ENCODE measurements at places on chromosomes 11 and 22.

GRCh38 chr22:19122752-19123492 is 710 bp upstream of the DGCR2 start:
- DNase-seq: peak; percentile 50

DNA sequence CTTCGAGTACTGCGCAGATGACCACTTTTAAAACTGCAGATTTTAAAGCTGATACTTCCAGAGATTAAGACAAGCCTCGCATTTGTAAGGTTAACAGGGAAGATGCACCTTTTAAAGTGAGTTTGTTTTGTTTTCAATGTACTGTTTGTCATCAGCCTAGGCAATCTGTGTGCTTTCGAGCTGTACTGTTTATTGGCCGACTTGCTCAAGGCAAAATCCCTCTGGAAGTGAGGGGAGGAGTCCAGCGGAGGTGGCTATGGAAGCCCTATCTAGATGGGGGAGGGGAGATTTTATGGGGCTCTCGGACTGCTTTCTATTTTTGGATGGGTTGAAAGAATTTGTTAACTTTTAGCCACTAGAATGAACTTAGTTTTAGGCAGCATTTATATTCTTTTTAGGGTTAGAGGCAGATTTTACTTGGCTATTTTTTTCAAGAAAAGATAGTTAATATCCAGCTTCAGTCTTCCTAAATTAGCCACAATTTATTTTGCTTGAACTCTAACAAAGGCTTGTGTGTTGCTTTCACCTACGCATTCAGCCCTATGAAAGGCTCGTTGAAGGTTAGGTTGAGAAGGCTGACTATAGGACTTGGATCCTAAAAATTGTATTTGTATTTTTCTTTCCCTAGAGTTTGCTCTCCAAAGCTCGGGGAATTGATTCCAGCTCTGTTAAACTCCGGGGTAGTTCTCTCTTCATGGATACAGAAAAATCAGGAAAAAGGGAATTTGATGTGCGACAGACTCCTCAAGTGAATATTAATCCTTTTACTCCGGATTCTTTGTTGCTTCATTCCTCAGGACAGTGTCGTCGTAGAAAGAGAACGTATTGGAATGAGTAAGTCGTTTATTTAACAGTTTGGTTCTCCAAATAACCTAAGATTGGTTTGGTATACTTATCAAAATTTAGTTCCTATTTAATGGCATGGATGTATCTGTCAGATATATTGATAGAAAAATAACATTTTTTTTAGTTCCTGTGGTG is 2.1 kb downstream of the WEE1 start:
- DNase-seq: peak; percentile 73

GRCh38 chr11:47506373-47506772 is 46.6 kb downstream of the CELF1 start:
- no peak for DNase-seq

DNA sequence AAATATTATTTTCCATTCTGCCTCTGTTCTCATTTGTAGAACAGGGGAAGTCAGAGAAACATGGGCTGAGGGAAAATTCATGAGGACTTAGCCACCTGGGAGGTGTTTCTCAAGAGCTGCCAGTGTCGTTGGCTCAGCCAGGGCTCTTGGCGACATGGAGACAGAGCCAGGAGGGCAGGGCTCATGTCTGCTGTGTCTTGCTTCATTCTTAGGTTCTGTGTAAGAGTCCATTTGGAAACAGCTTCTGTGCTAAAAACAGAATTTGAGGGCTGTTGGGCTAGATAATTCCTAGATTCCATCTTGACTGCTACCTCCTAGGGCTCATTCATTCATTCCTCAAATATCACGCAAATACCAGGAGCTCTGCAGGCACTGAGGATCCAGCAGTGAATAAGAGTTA is 15.1 kb upstream of the MRGPRX2 start:
- DNase-seq: no peak

DNA sequence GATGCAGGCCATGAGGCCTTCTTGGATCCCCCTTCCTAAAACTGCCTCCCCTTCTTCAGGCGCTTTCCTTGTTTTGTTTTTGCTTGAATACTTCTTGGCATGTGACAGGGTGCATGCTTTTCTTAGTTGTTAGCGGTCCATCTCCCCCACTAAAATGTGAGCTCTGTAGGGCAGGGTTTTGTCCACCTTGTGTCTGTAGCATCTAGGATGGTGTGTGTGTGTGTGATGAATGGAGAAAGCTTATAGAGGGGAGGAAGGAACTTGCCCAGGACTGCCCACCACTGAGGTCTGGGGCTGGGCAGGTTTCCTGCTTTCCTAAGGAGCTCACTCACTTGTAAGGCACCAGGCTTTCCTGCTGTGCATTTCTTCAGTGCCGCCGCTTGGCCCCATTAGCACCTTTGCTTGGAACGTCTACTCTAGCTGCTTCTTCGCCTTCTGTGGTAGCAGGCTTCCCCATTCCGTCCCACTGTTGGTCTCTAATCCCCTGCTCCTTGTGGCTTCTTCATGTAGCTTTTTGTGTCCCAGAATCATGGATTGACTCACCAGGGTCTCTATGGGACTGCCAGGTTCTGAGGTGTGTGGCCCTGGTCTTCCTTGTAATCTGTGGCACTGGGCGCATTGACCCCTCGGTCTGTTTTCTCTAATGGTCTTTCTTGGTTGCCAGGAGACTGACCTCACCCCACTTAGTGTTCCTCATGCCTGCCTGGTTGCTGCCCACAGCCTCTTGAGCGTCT is 3.3 kb downstream of the DGCR8 start:
- no peak for DNase-seq

DNA sequence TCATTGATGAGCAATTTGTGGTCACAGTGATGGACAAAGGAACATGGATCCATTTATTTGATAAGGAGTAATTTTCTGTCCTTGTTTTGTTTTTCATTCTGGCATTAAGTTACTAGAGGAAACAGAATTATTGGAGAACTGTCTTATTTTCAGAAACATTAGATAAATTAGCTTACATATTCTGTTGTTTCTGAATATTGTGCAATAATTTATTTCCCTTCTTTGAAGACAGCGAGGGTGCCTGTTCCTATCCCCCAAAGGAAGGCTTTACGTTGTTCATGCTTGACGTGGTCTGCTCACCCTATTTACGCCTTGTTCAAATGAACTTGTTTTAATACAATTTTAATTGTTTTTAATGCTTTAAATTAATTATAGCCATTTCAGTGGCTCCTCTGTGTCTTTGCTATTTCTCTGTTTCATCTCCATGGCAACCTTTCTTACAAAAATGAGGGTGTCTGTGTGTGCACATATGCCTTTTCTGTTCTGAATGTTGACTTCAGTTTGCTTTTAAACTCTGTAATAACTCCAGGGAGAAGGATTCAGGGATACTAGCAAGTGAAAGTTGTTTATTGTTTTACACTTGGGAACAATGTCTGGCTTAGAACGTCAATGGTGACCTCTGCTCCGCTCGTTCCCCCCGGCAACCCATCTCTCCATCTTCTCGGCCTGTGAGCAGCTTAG is 138.3 kb upstream of the PLET1 start:
- DNase-seq: no peak

GRCh38 chr11:116636341-116636929 is 136.4 kb downstream of the BUD13 start:
- no peak for DNase-seq

GRCh38 chr22:18071968-18072310 is 5.9 kb upstream of the PEX26 start:
- DNase-seq: no peak

DNA sequence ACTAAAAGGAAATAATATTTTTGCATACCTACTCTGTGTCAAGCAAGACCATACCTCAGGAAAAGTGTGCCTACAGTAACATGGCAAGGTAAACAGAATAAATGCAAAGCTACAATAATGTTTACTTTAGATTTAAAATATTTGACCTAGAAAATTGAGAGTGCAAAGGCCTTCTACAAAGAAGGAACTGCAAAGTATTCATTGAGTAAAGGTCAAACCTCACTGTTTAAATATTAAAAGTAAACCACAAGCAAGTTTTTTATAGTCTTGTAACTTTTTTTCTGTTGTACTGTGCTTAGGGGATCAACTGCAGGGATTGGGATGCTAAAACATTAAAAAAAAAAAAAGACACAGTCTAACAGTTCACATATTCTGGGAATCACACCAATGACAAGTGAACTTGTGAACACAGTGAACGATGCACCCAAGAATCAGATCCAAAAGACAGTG is 48.8 kb downstream of the CWF19L2 start:
- DNase-seq: no peak

GRCh38 chr11:92852946-92853345 is 116.5 kb upstream of the MTNR1B start:
- no peak for DNase-seq

DNA sequence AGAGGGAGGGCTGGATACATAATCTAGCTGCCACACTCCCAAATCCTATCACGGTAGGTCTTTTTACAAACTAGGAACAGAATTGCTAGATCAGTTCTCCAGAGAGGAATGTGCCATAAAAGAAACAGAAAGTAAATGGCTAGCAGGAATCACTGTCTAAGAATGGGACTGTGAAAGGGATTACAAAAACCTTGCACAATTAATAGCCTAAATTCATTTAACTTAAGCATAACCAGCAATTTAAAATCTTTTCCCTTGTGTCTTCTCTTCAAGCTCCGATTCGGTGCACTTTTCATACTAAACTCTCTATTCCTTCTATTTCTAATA is 35.2 kb downstream of the APOL5 start:
- DNase-seq: no peak

DNA sequence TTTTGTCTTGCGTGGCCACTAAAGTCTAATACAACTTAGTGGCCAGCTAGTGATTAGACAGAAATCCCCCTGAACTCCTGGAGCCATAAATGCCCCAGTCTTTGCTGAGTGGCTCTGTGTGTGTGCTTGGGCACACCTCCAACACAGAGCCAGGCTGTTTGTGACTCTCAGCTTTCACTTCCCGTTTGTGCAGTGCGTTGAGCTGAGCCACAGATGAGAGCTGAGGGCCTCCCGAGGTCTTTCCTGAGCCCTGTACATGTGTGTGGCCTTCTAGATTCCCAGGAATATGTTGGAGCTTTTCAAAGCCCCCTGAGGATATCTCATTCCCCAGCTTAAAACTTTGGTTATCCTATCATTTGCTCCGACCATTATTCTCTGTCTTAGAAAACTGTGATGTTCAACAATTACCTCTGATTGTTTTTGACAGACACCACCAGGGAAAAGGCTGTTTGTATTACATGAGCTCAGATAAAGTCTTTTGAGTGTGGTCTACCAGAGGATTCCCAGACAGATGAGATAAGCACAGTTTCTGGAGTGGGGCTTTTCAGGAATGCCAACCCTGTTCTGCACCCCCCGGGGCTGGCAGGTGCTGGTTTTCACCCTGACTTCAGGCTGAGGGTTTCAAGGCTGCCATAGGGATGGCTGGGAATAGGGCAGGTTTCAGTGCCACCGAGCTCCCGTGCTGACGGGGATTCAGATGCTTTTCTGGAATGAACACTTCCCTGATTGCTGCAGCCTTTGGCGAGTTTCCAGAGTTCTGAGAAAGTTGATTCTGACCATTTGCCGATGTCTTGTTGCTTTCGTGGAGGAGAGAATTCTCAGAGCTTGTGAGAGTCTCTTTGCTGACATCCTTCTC is 23.8 kb downstream of the IGHMBP2 start:
- no peak for DNase-seq

DNA sequence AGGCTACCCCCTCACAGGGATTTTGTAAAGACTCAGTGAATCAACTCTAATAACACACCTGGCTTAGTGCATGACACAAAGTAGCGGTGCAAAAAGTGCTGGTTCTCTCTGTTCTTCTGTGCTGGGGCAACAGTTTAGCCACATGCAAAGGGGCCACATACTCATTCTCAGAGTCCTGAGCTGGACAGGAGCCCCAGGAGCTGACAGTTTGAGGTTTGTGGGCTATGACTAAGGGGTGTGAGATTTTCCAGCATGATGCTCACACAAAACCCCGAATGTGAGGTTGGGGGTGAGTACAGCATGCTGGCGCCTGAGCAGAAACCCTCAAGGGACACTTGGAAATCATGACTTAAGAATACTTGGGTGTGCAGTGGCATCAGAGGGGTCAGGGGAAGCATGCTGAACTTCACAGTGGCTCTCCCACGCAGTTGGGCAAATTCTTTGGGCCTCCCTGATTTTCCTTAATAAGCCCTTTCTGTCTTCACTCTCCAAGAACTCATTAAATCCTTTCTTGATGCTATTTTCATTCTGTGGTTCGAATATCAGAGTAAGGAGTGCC is 31.0 kb downstream of the TMPRSS5 start:
- DNase-seq: peak; percentile 80

- DNase-seq: no peak
Measured at GRCh38 chr22:17684245-17684644, 45.7 kb downstream of the BCL2L13 start.

DNA sequence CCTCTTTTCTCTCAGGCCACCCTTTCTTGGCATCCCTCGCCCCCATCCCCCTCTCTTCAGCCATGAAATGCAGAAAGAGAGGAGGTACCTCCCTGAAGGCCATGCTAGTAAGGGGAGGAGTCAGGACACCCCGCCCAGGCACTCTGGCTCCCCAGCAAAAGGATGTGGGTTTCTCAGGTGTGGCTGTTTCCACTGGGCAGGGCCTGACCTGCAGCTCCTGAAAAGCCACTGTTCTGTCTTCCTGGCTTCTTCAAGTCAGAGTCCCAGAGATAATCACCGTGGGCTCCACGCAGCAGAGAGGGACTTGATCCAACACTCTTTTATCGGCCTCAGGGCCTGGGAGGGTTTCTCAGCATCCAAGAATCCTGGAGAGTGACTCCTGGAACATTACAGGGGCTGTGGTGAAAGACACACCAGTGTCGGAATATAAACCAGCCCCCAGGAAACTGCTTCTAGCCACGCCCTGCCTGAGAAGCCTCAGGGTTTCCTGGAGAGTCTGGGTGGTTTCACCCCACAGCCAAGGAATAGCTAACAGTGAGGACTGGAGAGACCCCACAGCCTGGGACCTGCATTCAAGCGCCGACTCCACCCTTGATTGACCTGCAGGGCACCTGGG is 45.7 kb upstream of the TSPAN18 start:
- DNase-seq: no peak

GRCh38 chr11:20926799-20927540 is 257.6 kb downstream of the NELL1 start:
- no peak for DNase-seq

DNA sequence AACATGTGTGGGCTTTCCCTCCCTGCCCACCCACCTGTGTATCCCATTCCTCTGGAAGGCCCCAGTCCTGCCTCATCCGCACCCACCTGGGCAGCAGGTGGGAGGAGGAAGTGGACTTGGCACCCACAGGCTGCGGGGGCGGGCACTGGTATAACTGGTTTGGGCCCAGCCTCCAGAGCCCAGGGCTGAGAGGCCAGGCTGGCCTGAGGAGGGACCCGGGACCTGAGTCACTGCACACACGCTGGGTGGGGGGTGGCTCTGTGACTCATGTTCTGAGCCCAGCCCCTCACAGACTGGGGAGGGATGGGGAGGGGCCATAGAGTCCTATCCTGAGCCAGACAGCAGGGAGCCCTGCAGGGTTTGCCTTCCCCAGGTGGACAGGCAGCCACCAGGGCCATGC is 16.7 kb downstream of the PHLDA2 start:
- peak; percentile 95 for DNase-seq
